ENCODE measurements at places on chromosomes 1 and 21.

- no peak for DNase-seq
Observed at GRCh38 chr1:65688848-65689247, 103.8 kb upstream of the PDE4B start.

- no peak for DNase-seq
Observed at GRCh38 chr1:22055463-22055862, 3.0 kb downstream of the CDC42 start.

DNA sequence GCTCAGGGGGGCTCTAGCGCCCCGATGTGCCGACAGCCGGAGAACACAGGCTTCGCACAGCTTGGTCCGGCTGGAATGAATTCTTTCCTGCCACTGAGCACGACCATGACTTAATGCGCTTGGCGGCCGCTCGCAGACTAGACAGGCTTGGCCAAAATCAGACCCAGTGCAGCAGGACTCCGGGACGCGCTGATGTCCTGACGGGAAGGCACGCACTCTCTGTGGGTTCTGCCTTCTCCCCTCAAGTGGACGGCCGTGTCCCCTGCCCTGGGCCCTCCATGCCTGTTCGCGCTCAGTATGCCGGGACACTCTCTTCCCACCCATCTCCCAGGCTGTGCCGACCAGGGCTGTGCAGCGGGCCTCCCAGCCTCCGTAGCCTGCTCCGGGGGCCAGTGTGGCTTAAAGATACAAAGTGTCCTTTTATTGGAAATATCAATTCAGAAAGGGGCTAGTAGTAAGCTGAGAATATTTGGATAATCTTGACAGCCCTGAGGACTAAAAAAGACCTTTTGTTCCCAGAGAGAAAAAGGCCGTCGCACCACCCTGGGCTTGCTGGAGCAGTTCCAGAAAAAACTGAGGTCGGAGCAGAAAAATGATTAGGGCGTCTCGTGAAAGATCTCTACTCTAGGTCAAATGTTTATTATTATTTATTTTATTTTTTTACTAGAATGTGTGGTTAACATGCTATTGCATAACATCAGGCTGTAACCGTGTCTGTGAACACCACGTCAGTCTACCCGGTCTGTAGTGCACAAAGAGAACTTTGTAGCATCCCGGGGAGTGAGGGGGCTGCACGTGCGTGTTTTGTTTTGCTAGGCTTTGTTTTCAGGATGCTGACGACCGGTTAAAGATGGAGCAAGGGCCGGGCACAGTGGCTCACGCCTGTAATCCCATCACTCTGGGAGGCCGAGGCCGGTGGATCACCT, 88.1 kb upstream of the ARHGEF16 start:
- DNase-seq, result no peak

GRCh38 chr1:215477632-215478031, 89.5 kb upstream of the KCTD3 start:
- no peak for DNase-seq

GRCh38 chr1:14894811-14895560, 258.6 kb upstream of the TMEM51 start:
- no peak for DNase-seq

DNA sequence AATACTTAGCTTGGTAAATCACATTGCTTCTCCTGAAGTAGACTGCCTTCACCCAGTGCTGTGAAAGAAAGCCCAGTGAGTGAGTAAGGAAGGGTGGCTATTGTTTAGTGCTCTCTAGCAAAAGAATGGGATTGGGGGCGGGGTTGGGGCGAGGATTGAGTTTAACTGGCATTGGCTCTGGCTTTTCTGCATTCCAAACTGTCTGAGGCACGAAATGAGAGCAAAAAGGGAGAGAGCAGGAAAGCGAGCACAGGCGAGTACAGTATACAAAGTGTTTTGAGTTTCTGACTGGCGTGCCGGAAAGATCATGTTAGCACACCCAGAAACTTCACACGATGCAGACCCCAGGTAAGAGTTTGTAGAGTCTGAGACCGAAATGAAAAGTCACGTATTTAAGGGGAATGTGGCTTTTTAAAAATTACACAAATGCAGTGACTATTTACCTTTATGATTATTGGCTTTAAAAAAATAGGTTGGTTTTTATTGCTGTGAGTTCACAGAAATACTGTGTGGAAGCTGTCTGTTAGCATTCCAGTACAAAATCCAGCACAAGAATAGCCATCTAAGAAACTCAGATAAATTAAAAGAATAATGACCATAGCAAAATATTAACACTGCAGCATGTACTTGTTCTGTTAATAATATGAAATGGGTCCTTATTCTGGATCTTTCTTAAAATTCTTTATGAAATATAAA, 155.4 kb downstream of the CLEC20A start:
- DNase-seq, result no peak

GRCh38 chr1:10640843-10641553, 155.4 kb downstream of the CASZ1 start:
- no peak for DNase-seq

All from T-helper 17 cell (primary cell).